ENCODE measurements at places on chromosomes 16 and 17. TPM values are rescaled to one million over a fixed set of nuclear protein-coding genes. Genes with fewer than 3 reads are reported as not detected.

The ARL4D gene
- 1.1 TPM for total RNA-seq

The EVI2A gene
- 41.5 TPM for total RNA-seq

The UTS2R gene
- not detected for total RNA-seq

The GFER gene
- 16.2 TPM for total RNA-seq

The CYB5D1 gene
- 9.3 TPM for total RNA-seq
